ENCODE measurements at places on chromosomes 7 and 10. TPM values are rescaled to one million over a fixed set of nuclear protein-coding genes. Genes with fewer than 3 reads are reported as not detected.

The FANK1 gene
- total RNA-seq, result 4.3 TPM

DNA sequence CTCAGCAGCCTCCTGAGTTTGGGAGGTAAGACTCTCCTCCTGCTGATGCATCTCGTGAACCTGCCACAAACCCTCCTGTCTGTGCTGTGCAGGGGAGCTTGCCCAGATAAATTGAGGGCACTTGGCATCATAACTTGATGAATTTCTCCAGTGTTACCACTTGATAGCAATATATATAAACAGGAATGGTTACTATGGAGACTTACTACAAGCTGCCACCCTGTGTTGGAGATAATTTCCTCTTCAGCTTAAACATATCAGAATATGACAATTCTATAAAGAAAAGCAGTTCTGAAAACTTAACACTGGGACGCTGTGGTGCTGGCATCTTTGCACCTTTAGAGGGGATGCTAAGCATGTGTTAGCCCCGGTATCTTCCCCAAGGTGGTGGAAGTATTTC, 14.9 kb downstream of the PFKFB3 start:
- DNase-seq, result no peak
- H3K36me3 ChIP-seq, result peaks cover 100% of the 10 kb centered on the region
- H3K27ac ChIP-seq, result no peak overlapping the region
- peaks cover 8% of the 10 kb centered on the region for H3K4me1 ChIP-seq

The CSTF2T gene
- total RNA-seq, result 16.8 TPM

- DNase-seq, result no peak
- H3K36me3 ChIP-seq, result no peaks in the 10 kb centered on the region
- peaks cover 36% of the 10 kb centered on the region for H3K27me3 ChIP-seq
- H3K4me1 ChIP-seq, result no peaks in the 10 kb centered on the region
- H3K4me3 ChIP-seq, result no peak overlapping the region
Observed at GRCh38 chr7:43137811-43138210, 25.4 kb downstream of the HECW1 start.

The OR2A42 gene
- not detected for total RNA-seq

GRCh38 chr10:6579904-6580278, at the start of gene PRKCQ:
TSS of gene PRKCQ (minus strand) at chr10:6580276. CDS start at chr10:6515135, 65,141 bp downstream.
- peak within 1 kb of the TSS; percentile 64 for H3K4me3 ChIP-seq
- H3K27me3 ChIP-seq, result no peaks in the 10 kb centered on the region
- no peaks in the 10 kb centered on the region for H3K36me3 ChIP-seq
- DNase-seq, result no peak

DNA sequence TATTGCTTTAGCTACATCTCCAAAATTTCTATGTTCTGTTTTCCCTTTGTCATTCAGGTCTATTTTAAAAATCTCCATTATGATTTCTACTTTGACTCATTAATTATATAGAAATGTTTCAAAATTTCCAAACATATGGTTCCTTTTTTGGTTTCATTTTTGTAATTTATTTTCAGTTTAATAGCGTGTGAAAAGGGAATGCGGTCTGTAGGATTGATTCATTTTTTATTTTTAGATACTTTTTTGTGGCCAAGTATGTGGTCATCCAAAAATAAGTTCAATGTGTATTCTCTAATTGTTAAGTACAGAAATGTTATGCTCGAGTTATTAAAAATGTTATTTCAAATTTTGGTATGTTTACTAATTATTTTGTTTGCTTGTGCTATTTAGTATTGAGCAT, 72.5 kb upstream of the ANKRD1 start:
- DNase-seq, result no peak
- H3K27me3 ChIP-seq, result no peaks in the 10 kb centered on the region
- H3K36me3 ChIP-seq, result no peaks in the 10 kb centered on the region
- no peaks in the 10 kb centered on the region for H3K4me1 ChIP-seq
- no peak overlapping the region for H3K4me3 ChIP-seq

- H3K4me3 ChIP-seq, result no peak overlapping the region
- no peaks in the 10 kb centered on the region for H3K4me1 ChIP-seq
Observed at GRCh38 chr7:131745390-131746248, 189.2 kb upstream of the PODXL start.

DNA sequence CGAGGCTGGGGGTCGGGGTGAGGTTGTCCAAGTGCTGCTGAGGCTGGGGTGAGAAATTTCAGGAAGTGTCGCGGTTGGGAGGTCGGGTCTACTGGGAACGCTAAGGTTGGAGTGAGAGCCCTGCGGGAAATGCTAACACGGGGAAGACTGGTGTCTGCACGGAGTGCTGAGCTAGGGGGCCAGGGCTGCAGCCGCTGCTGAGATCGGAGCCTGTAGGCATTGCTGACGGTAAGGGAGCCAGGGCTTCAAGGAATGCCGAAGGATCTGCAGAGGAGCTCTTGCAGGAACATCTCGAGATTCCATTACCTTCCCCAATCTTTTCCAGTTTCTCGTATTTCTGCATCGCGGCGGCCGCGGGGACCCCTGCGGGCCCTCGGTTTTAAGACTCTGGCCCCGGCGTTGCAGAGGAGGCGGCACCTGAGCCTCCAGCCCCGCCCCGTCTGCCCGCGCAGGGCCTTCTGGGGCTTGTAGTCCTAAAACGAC, at the start of gene CDK5:
Gene CDK5, minus strand, starts transcription at position 392 of the 483 bp plus-strand sequence. Its CDS starts 49 bp downstream, at position 343.
- H3K27me3 ChIP-seq, result no peaks in the 10 kb centered on the region
- peak within 1 kb of the TSS; percentile 87 for H3K4me3 ChIP-seq
- DNase-seq, result no peak
- H3K36me3 ChIP-seq, result peaks cover 13% of the 10 kb centered on the region
- peaks cover 31% of the 10 kb centered on the region for H3K4me1 ChIP-seq
- peak within 1 kb of the TSS; percentile 98 for H3K27ac ChIP-seq

The LIPF gene
- not detected for total RNA-seq

DNA sequence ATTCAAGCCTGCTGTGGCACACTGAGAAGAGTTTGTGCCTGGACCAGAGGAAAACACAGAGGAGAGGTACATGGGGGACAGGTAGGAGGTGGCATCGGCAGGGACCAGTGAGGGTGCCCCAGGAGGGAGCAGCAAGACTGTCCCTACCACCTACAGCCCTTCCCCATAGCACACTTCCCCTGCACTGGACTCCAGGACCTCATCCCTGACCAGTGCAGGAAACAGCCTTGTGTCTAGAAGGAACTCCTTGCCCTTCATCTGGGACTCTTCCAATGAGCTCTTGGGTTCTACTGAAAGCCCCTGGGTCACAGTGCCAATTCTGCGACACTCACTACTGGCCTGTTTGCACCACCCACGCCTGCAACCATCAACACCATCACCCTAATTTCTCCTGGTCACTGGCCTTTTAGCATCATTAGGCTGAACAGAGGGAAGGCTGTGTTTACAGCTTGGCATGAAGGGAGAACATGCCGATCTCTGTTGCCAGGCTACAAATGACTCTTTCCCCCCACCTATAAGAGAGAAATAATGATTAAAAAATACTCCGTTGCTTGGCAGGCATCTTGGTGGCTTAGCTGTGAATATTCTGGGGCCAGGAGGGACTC, 371.9 kb upstream of the ZMIZ1 start:
- no peaks in the 10 kb centered on the region for H3K36me3 ChIP-seq
- no peak overlapping the region for H3K4me3 ChIP-seq
- no peak overlapping the region for H3K27ac ChIP-seq

The TMEM273 gene
- total RNA-seq, result 19.4 TPM

DNA sequence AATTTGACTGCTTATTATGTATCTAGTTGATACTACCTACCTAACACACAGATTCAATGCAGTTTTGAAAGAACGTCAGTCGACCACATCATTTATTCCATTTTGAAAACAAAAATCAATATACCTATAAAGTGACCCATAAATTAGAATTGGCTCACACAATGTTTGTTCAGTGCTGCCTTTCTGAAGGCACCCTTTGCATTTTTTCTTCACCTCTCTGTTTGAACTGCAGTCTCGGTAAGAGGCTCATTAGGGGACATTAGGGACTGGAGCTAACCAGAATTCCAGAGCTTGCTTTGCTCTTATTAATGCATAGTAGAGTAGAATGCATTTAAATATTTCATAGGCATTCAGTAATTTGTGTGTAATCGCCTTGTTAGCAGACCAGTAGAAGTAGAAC, 234.1 kb downstream of the FOXP2 start:
- H3K4me3 ChIP-seq, result no peak overlapping the region
- no peaks in the 10 kb centered on the region for H3K4me1 ChIP-seq
- no peak for DNase-seq
- H3K27ac ChIP-seq, result no peak overlapping the region
- H3K36me3 ChIP-seq, result no peaks in the 10 kb centered on the region

DNA sequence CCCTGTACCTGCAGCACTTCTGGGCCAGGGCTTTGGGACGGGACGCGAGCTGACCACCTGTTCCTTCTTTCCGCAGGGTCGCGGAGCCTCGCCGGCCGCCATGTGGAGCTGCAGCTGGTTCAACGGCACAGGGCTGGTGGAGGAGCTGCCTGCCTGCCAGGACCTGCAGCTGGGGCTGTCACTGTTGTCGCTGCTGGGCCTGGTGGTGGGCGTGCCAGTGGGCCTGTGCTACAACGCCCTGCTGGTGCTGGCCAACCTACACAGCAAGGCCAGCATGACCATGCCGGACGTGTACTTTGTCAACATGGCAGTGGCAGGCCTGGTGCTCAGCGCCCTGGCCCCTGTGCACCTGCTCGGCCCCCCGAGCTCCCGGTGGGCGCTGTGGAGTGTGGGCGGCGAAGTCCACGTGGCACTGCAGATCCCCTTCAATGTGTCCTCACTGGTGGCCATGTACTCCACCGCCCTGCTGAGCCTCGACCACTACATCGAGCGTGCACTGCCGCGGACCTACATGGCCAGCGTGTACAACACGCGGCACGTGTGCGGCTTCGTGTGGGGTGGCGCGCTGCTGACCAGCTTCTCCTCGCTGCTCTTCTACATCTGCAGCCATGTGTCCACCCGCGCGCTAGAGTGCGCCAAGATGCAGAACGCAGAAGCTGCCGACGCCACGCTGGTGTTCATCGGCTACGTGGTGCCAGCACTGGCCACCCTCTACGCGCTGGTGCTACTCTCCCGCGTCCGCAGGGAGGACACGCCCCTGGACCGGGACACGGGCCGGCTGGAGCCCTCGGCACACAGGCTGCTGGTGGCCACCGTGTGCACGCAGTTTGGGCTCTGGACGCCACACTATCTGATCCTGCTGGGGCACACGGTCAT, 13.3 kb downstream of the GPR146 start:
- peaks cover 41% of the 10 kb centered on the region for H3K27me3 ChIP-seq
- no peak for DNase-seq
- no peak overlapping the region for H3K4me3 ChIP-seq
- H3K36me3 ChIP-seq, result no peaks in the 10 kb centered on the region
- H3K4me1 ChIP-seq, result peaks cover 62% of the 10 kb centered on the region
- H3K27ac ChIP-seq, result no peak overlapping the region

The SLC18A3 gene
- total RNA-seq, result not detected

GRCh38 chr10:34113504-34114225, 701.4 kb downstream of the PARD3 start:
- H3K4me1 ChIP-seq, result no peaks in the 10 kb centered on the region
- no peak overlapping the region for H3K27ac ChIP-seq
- no peak for DNase-seq

DNA sequence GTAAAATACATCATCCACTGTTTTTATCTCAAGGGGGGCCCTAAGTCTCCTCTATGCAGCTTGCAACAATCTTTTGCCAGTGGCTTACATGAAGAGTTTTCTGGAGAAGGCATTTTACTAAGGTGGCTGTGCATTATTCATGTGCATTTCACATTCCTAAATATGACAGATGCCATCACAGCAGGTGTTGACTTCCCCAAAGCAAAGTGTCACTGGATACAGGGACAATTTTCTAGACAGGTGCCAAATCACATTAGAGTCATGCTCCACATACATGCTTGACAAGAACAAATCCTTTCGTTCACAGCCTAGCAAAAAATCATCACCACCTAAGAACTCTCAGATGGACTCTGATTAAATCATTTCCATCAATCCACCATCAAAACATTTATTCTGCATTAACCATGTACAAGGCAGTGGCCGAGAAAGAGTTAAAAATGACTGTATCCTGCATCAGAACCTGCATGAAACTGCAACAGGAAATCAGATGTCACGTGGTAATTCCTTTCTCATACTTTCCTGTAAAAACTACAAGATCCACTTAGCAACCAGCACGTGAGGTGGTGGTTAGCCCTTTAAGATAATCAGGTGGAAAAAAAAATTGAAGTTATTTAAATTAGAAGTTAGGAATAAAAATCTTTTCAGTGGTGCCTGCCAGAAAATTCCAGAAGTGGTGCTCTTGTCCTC, 88.2 kb upstream of the AFAP1L2 start:
- H3K27me3 ChIP-seq, result no peaks in the 10 kb centered on the region
- no peak for DNase-seq
- H3K4me1 ChIP-seq, result peaks cover 4% of the 10 kb centered on the region
- H3K27ac ChIP-seq, result no peak overlapping the region
- H3K36me3 ChIP-seq, result peaks cover 12% of the 10 kb centered on the region
- H3K4me3 ChIP-seq, result no peak overlapping the region

DNA sequence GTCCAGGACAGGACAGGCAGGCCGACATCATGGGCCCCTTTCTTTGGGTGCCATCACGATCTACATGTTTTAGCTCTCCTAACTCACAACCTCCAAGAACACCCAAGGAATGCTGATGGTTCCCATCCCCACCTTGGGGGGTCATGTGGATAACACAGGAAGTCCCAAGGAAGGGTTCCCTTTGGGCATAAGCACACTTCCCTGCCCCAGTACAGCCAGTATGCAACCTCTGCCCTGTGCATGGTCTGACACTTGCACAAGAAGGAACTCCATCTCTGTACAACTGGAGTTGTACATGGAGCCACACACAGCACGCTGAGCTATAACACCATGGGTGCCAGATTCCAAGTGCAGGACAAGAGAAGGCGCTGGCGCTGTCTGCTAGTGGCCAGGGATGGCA, 11.0 kb downstream of the MAT1A start:
- DNase-seq, result no peak
- H3K27me3 ChIP-seq, result no peaks in the 10 kb centered on the region
- H3K4me1 ChIP-seq, result no peaks in the 10 kb centered on the region
- no peak overlapping the region for H3K27ac ChIP-seq

The NRAP gene
- total RNA-seq, result 0.09 TPM

DNA sequence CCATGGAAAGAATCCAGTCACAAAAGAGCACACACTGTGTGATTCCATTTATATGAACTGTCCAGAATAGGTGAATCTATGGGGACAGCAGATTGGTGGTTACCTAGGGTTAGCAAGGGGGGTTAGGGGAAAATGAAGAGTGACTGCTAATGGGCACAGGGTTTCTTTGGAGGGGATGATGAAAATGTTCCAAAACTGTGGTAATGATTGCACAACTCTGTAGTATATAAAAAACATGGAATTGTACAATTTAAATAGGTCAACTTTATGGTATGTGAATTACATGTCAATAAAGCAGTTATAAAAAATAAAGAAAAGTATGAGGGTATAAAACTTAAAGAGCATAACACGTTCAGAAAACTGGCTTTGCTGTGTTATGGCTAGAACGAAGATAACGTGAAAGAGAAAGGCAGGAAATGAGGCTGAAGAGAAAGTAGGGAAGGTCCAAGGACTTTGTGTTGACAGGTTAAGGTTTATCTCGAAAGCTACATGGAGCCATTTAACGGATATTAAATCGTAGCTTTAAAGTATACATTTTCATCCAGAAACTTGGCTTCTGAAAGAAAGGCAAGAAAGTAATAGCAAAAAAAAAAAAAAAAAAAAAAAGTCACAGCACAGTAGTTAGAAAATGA, 26.4 kb upstream of the MSS51 start:
- peaks cover 52% of the 10 kb centered on the region for H3K36me3 ChIP-seq
- no peaks in the 10 kb centered on the region for H3K4me1 ChIP-seq
- no peaks in the 10 kb centered on the region for H3K27me3 ChIP-seq
- no peak for DNase-seq

GRCh38 chr7:105136221-105136620, 122.2 kb downstream of the KMT2E start:
- no peak for DNase-seq
- H3K4me3 ChIP-seq, result no peak overlapping the region
- no peaks in the 10 kb centered on the region for H3K4me1 ChIP-seq
- no peak overlapping the region for H3K27ac ChIP-seq
- H3K36me3 ChIP-seq, result no peaks in the 10 kb centered on the region
- H3K27me3 ChIP-seq, result no peaks in the 10 kb centered on the region

The IL15RA gene
- total RNA-seq, result 46.2 TPM
